ENCODE measurements at places on chromosomes 2 and 18. TPM values are rescaled to one million over a fixed set of nuclear protein-coding genes. Genes with fewer than 3 reads are reported as not detected.

DNA sequence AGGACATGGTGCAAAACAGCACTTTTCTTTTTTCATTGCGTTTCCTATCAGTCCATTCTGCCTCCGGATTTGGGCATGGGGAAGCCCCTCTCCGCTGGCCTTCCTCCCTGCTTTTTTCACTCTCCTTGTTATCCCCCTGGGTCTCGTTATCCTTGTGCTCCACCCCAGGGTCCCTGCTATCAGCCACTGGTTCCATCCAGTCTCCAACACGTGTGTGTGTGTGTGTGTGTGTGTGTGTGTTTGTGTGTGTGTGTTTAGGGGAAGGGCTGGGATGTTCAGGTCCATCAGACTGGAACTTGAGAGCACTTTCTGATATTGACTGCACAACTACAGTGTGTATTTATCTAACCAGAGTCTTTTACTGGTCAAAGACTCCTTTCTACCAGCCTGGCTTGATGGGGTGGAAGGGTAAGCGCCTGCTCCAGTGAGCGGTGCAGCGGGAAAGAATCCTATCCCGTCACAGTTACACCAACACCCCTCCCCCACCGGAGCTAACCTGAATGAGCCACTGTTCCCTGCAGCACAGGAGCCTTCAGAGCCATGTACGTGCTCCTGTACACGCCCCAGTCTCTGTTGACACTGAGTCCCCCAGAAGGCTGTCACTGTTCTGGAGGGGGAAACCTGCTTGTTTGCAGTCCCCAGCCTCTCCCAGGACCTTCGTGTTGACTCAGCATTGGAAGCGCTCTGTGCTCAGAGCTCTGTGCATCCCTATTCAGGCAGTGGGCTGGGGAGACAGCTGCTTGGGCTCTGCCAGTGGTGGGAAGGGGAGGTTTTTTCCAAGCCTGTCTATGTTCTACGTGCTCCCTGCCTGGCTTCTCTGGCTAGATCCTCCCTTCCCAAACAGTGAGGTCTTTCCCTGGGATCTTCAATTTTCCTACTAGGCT lies 4.6 kb downstream of the INHA start:
- peak; percentile 93 for DNase-seq

DNA sequence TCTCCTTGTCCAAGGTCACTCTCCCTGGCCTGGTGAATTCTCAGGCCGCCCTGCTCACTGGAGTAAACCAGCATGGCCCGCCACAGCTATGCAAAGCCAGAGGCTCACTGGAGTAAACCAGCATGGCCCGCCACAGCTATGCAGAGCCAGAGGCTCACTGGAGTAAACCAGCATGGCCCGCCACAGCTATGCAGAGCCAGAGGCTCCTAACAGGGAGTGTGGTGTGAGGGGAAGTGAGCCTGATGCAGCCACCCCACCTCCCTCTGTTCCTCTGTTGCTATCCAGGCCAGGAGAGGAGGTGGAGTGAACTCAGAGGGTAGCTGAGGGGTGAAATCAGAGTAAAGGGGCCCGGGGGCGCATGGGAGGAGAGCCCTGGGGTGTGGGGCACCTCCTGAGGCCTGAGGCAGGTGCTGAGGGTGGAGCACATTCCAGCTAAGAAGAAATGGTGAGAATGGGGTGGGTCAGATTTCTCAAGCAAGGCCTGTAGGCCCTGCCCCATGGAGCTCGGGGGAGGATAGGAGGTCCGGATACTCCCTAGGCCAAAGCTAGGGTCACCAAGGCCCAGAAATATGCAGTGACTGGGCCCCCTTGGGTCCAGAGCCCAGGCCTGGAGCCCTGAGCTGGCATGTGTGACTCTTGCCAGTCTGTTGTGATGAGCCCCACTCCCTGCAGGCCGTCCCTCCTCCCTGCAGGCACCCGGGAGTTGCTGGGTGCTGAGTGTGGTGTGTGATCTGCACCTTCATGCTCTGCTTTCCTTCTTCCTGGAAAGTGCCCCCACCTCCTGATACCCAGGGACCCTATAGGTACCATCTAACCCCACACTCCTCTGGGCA lies 1.5 kb downstream of the ATP6V1B1 start:
- DNase-seq, result no peak

Gene NYAP2
- not detected for total RNA-seq

DNA sequence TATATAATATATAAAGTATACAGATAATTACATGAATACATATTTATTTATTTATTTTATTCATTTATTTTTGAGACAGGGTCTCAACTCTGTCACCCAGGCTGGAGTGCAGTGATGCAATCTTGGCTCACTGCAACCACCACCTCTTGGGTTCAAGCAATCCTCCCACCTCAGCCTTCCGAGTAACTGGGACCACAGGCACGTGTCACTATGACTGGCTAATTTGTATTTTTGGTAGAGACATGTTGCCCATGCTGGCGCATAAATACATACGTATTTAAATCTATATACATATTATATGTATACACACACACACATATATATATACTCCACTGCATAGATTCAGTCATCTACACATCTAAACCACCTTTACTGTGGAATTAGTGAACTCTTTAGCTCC lies 20.6 kb upstream of the NDUFV2 start:
- no peak for DNase-seq
